Activated T-helper 9 cell treated with anti-CD3 and anti-CD28 coated beads, Interleukin-2, amount 50 U/mL, for 16 hours (primary cell): ENCODE measurements at places on chromosomes 6 and 20.

DNA sequence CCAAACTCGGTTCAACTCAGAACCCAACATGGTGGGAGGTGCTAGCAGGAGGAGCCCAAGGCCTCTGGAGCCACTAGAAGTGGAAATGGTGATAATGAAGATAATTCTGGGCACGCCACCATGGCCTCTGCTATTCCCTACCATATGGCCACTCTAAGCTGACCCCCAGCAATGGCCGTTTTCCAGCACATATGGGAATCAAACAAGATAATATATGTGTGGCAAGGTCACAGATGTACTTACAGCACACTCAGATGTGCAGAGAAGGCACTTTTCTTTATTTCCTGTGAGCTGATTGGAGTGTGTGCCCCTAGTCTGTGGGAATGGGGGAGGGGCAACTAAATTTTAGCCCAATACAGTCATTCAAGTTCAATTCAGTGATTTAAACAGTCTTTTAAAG, 153.4 kb upstream of the LRFN2 start:
- DNase-seq = no peak

DNA sequence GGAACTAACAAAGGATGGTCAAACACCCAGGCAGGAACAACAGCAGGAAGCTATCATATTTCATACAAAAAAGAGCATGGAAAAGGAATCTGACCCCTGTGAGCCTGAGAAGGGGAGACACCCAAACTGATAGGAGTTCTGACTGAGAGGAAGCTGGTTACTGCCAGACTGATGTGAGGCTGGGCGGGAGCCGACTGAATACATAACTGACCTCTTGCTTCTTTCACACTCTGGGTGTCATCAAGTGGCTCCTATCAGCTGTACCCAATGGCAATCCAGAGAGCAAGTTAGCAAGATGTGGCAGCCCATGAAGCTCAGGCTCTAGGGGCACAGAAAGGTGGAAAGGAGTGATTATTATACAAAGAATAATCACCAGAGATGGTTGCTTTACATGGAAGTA, 795.1 kb upstream of the HS3ST5 start:
- DNase-seq = no peak

DNA sequence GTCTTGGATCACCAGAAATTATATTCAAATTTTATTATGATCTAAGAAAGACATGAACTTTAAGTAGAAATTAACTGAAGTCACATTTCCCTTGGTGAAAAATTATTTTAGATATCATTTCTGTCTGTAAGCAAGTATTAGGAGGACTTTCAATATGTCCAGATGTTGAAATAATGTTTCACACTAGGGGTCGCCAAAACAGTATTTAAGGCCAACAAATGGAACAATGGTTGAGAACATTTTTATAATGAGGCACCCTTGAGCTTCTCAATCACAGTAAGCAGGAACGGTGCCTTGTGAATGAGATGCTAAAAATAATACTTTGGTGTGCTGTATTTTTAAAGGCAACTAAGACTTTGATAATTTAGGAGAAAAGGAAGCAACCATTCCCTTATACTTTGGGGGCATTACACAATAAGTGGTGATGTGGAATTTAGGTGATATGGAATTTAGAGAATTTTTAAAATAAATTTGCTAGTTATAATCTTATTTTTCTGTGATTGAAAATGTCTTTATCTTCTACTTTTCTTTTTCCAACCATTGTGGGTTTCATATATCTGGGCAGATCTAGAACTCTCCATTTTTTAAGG, 9.6 kb upstream of the SF3B5 start:
- DNase-seq = no peak

- no peak for DNase-seq
These were observed 19.5 kb downstream of the GCM2 start for GRCh38 chr6:10862361-10862760.

DNA sequence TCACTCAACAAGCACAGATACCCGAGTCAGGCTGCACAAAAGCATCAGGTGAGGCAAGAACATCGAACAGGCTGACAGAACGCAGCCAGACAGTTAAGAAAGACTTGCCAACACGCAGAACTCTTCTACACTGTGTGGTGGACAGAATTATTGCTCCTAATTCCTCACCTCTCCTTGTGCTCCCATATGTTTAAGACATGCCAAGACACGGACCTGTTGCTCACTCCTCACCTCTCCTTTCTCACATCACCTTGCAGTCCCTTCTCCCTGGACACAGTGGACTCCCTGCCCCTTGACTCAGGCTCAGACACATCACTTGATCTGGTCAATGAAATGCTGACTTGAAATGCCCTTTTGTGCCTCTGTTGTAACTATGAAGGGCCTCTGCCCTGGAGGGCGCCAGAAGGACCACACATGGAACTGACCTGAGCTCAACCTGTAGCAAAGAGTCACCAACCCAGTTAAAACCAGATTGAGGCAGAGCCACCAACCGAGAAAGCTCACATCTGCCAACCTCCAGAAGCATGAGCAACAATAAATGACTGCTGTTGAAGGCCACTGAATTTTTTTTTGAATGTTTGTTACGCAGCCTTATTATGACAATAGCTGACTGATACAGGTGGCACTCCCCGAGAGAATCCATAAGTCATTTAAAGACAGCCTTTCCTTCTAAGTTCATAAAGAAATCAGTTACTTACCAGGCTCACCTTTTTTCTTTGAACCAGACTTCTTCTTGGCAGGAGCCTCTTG, 24.0 kb downstream of the RRBP1 start:
- DNase-seq = no peak

DNA sequence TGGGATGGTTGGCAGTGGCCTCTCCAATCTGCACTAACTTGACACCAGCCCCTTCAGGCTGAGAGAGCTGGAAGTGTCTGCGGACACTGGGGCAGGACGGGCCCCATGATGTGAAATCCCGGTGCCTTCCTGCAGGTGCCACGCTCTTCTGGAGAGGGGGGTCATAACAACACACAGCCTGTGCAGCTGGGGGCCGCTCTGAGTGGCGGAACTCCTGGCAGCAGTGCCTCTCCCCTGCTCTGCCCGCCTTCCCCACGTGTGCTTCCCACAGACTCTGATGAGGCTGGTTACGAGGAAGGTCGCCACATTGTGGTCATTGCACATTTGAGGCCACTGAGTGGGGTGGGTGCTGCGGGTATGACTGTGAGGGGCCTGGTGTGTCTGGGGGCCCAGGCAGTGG, 145.2 kb downstream of the DTNBP1 start:
- DNase-seq = no peak

DNA sequence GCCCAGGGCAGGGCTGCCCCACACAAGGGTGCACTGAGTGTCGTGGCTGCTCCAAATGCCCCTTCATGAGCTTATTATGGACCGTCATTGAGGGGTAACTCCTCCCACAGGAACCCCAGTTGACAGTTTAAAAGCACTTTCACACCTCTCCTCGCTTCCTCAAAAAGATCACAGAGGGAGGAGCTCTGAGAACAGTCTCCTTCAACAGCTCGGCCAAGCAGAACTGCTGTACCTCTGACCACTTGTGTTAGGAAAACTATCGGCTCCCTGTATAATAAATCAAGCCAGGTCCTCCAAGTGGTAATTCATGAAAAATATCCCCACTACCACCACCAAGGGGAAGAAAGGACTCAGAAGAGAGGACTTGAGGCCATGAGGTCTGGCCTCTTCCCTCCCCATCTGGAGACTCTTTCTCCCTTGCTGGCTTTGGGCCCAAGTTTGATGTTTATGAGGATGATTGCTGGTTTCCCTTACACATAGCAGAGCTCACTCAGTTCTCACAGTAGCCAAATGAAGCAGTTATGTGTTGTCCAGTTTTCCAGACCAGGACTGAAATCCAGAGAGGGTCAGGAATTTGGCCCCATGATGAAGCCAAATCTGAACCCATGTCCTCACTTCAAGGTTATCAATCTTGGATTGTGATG, 8.7 kb downstream of the SNX21 start:
- DNase-seq = no peak

DNA sequence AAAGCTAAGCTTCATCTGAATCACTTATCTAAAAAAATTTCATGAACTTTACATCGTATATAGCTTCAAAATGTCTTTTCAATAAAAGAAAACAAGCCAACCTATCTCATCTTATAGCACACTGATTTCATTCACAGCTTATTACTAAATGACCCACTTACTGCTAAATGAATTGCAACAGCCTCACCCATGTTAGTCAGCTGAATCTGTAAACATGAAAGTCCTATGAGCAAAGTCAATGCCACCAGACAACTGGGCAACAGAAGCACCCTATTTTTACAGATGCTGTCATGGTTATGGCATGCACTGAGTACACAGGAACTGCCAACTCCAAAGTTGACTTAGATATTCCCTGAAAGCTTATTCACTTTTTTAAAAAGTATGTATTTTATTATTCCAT, 41.2 kb upstream of the DST start:
- no peak for DNase-seq

DNA sequence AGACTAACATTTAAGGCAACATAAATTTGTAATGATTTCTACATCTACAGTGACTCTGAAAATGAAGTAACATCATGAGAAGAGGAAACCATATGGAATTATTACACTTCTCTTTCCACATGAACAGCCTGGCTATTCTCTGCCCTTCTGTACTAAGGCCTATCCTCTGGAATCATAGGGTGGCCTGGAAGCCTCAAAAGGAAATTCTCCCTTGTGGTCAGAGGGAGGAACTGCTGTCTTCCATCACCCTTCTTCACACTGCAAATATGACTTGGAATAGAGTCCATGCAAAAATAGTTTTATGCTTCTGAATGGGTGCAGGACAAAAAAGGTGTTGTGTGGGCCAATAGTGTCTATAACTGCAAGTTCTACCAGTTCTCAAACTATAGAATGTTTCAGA, 44.6 kb upstream of the SH3BGRL2 start:
- DNase-seq = no peak

DNA sequence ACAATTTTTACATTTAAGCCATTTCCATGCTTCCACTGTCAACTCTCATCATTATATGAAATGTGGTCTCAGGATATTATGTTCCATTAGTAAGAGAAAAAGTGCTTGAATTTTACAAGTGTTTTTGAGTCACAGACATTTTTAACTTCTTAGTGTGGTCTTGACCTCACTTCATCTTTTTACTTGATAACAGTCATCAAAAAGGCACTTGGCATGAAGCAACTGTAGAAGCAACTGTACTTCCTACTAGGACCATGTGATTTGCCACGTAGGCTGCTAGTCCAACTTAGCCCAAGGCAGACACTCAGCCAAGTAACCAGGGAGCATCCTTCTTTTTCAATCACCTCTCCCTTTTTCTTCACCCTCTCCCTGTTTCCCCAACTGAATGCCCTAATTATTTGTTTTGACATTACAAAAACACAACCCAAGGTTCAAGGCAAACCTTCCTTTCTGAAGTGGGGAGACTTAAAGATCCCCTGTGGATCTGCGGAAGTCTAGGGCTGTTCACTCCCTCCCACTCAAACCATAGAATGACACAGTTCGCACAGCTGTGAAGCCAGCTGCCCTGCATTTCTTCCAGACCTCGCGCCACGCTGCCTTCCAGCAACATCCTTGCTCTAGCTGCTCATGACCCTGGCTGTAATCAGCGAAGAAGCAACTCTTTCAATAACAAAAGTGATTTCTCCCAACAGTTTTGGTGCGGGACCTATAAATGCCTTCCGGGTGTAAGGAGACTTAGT, 45.0 kb downstream of the PHACTR1 start:
- no peak for DNase-seq

DNA sequence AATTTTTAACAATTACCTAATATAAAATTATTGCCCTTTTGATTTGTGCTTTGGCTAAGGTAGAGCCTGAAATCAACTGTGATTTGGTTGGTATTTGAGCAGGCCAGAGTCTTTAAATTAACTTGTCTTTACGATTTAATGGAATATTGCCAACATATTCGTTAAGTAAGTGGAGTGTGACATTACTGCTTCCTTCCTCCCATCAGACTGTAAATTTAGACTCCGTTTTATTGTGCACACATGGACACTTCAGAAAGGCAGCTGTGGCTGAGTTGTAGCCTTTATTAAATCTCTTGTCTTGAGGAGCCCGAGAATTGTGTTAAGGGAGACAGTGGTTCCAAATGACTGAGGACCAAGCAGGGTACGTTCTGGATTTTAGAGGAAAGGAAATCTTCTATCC, 57.4 kb downstream of the CAP2 start:
- DNase-seq = no peak

DNA sequence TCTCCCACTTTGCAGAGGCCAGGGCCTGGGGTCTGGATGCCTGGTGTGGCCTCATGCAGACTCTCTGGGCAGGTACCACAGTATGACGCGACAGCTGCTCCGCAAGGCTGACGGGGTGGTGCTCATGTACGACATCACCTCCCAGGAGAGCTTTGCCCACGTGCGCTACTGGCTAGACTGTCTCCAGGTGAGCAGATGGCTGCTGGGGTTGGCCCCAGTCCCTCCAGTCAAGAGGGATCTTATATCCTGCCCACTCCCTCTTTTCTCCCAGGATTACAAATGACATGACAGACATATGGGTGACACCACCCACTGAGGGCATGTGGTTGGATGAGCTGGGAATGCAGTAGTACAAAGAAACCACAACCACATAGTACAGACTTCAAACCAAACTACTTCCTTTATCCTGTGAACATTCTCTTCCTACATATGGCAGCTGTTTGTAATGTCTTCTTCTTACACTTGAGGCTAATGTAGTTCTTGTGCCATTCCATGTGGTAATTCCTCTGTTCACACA, 29.9 kb downstream of the RAB44 start:
- DNase-seq = no peak

DNA sequence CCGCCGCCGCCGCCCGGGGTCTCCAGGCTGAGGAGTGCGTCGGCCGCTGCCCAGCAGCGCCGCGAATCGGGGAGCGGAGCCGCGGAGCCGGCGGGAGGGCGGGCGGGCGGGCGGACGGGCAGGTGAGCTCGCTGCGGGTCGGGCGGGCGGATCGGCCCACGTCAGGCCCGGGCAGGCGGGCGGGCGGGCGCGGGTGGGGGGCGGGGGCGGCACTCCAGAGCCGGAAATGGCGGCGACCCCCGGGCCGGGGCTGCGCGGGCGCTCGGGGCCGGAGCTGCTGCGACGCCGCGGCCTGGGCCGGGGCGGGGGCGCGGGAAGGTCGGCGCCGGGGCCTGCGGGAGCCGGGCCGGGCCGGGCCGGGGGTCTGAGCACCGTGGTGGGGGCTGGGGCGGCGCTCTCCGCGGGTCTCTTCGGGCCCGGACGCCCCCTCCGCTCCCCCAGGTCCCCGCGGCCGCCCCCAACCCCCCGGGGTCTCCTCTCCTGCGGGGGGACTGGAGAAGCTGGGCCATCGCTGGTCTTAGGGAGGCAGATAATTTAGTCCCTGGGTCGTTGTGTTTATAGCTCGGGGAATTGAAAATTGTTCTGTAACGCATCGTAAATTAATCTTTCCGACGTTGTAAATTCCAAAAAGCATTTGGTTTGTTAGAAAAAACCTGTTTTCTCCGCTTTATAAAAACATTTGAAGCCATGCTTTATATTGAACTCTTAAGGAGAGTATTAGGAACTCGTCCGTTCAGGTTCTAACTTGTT, 451 bp downstream of the DNAJC5 start:
- no peak for DNase-seq

GRCh38 chr20:6265204-6265904, 142.5 kb upstream of the FERMT1 start:
- DNase-seq = no peak

DNA sequence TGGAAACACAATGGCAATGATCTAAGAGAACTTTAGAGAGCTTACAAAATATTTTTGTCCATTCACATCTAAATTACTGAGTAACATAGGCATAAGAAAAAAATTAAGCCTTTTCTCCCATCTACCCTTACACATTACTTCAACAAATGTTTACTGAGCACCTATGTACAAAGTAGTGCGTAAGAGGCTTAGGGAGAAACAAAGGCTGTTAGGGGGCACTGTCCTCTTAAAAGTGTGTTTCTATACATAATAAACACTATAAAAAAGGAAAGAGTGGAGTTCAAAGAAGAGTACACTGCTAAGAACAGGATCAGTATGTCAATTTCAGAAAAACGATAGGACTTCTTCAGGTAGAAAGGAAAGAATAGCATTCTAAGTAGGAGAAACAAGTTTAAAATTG, 12.2 kb downstream of the ILRUN start:
- DNase-seq = no peak
